Heart right ventricle (tissue), 16 donors: ENCODE measurements at places on chromosomes 1 and 21. TPM values are rescaled to one million over a fixed set of nuclear protein-coding genes. Genes with fewer than 3 reads are reported as not detected.

GRCh38 chr1:20008391-20008841, 29.0 kb upstream of the PLA2G2A start:
- no peaks in the 10 kb centered on the region for H3K4me1 ChIP-seq
- H3K4me3 ChIP-seq, result no peak overlapping the region
- no peaks in the 10 kb centered on the region for H3K36me3 ChIP-seq
- no peaks in the 10 kb centered on the region for H3K27me3 ChIP-seq

Gene WDR64
- not detected for total RNA-seq

- no peaks in the 10 kb centered on the region for H3K36me3 ChIP-seq
- no peak for DNase-seq
Observed at GRCh38 chr1:165287329-165287728, 69.2 kb downstream of the LMX1A start.

DNA sequence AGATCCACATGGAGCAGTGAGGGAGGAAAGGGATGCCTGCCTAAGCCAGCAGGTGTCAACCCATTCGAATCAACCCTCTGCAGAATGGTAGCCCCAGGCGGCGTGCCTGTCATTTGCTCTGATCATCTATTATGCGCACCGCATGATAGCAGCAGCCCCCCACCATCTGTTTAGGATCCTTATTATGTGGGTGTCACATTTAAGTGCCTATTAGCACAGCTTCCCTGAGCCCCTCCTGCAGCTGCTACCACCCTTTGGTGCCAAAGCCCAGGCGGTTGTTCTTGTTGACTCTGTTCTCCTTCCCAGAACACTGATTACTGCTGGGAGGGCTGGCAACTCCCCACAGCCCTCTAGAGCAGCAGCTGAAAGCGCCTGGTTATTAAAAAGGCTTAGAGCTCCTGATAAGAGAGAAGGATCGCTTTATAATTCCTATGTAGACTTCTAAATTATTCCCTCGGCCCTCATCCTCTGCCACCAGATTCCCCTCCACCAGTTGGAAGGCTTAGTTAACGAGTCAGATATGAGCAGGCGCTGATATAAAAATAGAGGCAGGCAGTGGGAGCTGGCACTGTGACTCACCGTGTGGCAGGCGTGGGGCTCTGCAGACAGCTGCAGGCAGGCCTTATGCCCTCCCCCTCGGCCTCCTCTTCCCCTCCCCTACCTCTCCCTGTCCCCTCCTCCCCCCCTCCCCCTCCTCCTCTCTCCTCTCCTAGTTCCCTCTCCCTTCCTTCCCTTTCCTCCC, 23.0 kb downstream of the ACTA1 start:
- H3K36me3 ChIP-seq, result no peaks in the 10 kb centered on the region
- DNase-seq, result peak; percentile 68
- H3K27me3 ChIP-seq, result peaks cover 35% of the 10 kb centered on the region
- peak overlapping the region; percentile 94 for H3K27ac ChIP-seq
- peaks cover 53% of the 10 kb centered on the region for H3K4me1 ChIP-seq

Gene SELENBP1
- total RNA-seq, result 58.3 TPM

DNA sequence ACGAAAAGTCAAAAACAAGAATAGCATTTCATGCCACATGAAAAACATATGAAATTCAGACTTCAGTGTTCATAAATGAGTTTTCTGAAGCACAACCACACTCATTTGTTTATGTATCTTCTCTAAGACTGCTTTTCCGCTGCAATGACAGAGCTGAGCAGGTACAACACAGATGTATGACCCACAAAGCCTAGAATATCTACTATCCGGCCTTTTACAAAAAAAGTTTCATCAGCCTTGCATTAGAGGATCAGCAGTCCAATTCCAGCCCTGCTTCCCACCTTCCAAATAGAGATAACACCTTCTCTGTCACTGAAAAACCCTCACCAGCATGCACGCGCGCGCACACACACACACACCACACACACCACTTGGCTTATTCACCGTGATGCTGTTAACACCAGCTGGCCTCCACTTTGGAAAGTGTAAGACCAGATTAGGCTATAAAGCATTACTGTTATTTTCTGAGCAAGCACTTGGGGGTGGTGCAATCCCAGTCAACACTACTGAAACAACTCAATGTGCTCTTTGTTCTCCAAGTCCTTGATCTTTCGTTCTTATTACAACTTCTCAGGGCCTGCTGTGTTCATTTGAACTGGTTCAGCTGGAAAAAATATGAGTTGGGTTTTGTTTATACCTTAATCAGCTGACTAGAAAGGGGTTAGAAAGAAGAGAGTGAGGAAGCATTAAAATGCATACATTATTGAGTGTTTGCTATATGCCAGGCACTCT, 90.0 kb downstream of the GLUL start:
- H3K27ac ChIP-seq, result no peak overlapping the region
- H3K4me1 ChIP-seq, result peaks cover 5% of the 10 kb centered on the region
- H3K36me3 ChIP-seq, result no peaks in the 10 kb centered on the region
- H3K4me3 ChIP-seq, result no peak overlapping the region
- H3K27me3 ChIP-seq, result no peaks in the 10 kb centered on the region
